ENCODE measurements at places on chromosomes 16 and 17.

DNA sequence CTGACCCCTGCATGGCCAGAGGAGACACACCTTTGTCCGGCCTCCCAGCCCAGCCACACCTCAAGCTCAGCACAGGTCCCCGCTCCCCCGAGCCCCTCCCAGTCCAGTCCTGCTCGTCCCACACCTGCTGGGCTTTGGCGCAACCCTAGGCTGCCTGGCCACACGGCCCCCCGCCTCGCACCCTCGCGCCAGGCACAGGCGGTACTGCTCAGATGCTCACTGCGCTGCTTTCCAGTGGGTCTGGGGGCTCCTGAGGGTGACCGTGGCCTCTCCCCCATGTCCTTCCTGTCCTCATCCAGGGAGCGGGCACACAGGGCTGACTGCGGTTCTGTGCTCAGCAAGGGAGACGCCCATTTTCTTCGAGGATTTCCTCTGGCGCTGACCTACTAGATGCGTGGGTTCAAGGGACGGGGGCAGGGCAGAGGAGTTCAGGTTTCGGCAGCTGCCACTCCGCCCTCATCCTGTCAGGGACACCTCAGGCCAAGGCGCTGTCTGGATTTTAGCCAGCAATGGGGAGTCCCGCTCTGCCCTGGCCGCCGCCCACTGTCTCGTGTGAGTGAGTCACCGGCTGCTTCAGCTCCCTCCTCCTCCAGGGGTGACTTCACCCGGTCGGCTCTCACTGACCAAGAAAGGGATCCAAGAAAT is 118.0 kb upstream of the ZNF469 start:
- no peak for DNase-seq

DNA sequence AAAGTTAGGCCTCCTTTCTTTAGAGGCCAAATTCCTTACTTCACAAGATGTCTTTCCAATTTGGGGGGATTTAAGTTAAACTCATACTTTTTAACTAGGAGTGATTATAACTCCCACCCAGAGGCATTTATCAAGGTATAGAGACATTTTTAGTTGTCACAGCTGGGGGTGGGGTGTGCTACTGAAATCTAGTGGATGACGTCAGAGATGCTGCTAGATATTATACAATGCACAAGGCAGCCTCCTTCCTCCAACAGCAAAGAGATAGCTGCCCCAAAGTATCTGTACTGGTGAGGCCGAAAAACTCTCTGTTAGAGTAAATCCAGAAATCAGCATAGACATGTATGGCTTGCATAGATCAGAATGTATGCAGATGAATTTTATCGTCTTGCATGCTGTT is 324.0 kb downstream of the HS3ST4 start:
- no peak for DNase-seq

GRCh38 chr17:82840431-82840831 is 609 bp upstream of the ZNF750 start:
- no peak for DNase-seq

DNA sequence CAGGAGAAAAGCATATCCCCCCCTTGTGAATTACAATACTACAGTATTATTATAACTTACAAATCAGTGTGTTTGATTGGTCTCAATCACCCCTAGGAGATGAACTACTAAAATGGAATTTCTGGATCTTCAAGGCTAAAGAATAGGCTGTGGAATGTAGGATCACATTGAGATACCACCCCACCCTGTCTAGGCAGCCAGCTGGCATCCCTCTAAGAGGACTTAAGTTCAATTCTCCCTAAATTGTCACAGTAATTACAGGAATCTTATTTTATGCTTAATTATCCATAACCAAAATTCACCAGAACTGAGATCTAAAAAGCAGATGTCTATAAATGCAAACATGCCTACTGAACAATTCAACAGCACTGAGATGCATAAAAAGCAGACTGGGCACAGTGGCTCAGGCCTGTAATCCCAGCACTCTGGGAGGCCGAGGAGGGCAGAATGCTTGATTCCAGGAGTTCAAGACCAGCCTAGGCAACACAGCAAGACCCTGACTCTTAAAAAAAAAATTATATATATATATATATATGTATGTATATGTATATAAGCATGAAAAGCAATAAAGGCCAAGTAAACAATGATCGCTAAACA is 12.0 kb downstream of the AP1G1 start:
- DNase-seq: no peak

DNA sequence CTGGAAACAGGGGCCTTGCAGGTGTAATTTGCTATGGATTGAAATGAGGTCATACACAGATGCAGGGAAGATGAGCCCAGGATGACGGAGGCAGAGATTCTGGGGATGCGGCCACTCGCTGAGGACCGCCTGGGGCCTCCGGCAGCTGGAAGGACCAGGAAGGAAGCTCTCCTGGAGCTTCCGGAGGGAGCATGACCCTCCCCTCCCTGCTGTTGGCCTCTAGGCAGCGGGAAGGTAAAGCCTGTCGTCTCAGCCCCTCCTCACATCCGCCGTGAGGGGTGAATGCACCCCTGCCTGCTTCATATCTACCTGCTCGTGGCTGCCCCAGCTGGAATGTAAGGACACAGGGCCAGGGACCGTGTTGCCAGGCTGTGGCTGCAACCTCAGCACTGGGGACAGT is 29.1 kb upstream of the ZNF469 start:
- DNase-seq: no peak

DNA sequence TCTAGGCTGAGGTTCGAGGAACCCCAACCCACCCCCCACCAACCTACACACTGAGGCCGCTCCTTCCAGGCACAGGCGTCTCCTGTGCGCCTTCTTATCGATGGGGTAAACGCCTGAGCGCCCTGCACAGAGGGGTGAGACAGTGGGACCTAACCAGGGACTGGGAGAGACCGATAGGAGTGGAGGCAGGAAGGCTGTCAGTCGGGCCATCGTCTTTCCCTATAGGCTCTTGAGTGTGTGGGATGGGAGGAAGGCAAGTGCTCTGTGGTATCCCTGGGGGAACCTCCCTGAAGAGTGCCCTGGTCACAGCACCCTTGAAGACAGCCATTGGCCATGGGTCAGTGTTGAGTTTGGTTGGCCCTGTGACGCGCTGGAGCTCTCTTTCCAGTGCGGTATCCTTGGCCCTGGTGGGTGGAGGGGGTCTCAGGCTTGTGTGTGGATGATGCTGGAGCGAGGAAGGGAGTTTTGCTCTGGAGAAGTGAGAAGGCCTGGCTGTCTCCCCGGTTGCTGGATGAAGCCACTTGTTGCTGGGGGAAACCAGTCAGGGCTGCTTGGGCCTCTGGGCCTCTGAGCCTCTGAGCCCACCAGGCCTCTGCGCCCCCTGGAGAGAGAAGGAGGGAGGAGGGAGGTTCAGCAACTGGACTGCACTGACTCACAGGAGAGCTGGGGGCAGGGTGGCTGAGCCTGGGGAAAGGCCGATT is 1.7 kb downstream of the GPRC5C start:
- DNase-seq: no peak

DNA sequence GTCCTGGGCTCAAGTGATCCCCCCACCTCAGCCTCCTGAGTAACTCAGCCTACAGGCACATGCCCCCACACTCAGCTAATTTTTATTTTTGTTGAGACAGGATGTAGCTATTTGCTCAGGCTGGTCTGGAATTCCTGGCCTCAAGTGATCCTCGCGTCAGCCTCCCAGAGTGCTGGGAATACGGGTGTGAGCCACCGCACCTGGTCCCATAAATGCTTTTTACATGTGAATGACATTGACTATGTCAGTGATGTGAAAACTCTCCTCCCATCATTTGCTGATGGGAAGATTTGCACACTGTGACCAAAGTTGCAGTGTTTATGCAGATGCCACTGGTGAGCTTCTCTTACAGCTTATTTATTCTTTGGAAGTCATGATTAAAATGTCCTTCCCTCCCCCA is 15.0 kb downstream of the PLCD3 start:
- DNase-seq: no peak

DNA sequence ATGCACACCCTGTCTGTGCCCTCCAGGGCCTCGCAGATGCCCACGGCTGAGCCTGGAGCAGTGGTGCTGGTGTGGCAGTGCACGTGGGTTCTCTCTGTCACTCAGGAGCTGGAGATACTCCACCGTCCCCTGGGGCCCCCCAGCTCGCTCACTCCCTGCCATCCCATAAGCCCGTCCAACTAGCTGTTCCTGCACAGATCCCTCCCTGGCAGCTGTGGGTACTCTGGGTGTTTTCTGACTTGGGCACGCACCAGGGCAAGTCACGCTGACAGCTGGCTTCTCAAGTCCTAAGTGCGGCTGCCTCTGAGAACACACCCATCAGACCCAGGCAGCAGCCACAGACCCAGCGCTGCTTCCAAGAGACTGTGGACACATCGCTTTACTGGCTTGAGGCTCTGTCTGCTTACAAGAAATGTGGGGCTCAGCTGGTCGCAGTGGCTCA is 25.4 kb upstream of the ITGB4 start:
- no peak for DNase-seq

- no peak for DNase-seq
These were observed 23.7 kb downstream of the NOD2 start for GRCh38 chr16:50717091-50717490.

GRCh38 chr17:59367657-59368045 is 36.2 kb downstream of the YPEL2 start:
- no peak for DNase-seq

DNA sequence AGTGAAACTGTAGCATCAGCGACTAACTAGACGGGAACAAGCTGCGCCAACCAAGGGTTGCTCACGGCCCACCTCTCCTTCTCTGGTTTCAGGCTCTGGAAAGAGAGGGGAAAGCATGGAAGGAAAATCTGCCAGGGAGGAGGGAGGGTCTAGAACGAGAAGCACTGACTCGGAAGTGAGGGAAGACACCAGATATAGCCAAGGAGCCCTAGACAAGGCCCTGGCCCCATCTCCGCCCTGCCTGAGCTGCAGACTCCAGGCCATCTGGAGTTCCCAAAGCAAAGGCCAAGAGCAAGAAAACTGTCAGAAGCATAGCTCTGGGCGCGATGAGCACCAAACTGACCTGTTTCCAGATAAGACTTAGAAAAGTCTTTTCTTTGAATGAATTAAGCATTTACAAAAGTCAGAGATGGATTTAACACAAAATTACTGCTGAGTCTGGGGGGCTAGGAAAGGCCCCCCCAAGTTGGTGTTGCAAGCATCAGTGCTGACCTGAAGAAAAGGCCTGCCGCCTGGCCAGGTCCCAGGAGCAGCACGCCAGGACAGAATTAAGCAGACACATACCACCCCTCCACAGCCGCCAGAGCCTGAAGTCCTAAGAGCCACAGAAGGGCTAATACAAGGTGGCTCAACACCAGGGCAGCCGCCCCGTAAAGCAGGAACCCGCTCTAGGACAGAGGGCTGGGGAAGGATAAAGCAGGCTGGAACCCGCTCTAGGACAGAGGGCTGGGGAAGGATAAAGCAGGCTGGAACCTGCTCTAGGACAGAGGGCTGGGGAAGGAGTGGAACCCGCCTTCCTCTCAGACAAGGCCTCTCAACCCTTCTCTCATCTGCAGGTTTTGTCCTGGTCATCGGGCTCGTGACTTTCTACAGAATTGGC is 20.7 kb downstream of the TMEM204 start:
- no peak for DNase-seq

Data from HEK293T (cell line).